Right hindlimb (tissue), 1 donor: ENCODE measurements at places on chromosomes 16 and 17.
A peak's percentile ranks its signal among the peaks of the same experiment; 100 is the strongest.

- no peak for DNase-seq
Measured at GRCh38 chr16:4026854-4027253, 89.4 kb downstream of the ADCY9 start.

DNA sequence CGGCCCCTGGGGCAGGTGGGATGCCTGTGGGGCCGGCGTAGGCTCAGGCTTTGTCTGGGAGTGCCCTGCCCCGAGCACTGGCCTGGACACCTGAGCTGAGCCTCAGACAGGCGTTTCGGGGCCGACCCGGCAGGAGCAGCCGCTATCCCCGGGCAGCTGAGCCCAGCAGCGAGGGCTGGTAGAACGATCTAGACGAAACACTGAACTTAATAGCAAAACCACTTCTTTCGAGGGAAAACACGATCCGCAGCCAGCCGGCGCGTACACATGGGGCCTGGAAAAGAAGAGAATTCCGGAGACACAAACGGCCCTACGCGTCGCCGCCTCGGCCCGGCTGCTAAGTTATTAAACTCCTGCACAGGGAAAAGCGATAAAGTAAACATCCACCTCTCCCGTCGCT, 22.0 kb upstream of the SSTR5 start:
- peak; percentile 85 for DNase-seq

DNA sequence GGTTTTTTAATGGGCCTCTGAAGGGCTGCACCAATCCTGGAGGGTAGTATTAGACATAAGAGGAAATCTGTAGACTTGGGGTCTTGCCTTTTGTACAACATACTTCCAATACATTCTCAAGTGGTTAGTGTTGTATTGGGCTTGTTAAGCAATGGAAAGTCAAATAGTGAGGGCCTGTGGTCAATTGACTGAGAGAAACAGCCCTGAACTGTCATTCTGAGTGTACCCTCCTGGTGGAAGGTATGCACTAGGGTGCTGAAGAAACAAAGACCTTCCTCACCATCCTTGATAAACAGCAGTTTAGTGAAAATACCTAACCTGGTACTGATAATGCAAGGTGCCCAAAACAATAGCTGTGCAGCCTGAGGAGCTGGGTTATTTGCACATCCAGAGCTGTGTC, 22.2 kb downstream of the OR2C1 start:
- no peak for DNase-seq

- DNase-seq: no peak
Measured at GRCh38 chr16:22955461-22956070, 141.6 kb downstream of the HS3ST2 start.

GRCh38 chr17:33751702-33752065, 458.6 kb upstream of the ASIC2 start:
- DNase-seq: no peak

DNA sequence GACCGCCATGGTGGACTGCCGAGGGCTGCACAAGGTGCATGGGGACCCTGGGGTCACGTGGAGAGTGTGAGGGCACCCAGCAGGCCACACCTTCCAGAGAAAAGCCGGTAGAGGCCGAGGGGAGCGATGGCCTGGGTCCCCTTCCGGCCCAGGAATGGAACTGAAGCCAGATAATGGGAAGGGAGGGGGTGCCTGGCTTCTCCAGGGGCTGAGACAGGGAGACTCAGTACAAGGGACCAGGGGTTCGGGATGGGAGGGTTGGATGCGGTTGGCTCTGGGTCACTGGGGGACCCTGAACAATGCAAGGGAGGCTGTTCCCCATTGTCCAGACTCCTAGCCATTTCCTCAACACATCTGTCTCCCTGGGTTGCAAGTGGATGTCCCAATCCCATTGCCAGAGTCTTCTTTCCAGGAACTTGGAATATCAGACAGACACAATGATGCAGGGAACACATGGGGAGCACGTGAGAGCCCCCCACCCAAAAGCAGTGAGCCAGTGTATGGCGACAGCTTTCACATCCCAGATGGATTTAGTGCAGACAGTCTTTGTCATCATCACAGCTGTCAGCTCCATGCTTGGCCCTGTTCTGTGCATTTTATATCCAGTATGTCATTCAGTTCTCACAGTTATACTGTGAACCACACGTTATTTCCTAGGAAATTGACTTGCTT, 23.6 kb upstream of the DNAI2 start:
- DNase-seq: peak; percentile 80
